ENCODE measurements at places on chromosomes 4 and X.

DNA sequence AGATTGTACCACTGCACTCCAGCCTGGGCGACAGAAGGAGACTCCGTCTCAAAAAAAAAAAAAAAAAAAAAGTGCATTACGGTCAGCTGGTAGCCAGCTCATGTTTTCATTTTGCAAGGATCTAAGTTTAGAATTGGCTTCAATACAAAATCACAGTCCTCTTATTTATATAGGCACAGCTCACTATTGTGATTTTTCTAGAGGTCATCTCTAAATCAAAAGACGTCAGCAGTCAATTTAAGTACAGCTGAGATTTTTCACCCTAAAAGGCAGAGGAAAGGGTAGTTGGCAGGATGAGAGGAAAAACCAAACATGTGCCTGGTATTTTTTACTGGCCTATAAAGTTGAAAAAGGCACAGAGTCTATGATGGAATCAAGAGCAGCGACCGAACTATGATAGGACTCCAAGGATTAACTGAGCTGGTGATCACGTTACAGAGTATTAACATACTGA is 30.8 kb downstream of the ASB5 start:
- DNase-seq: no peak

DNA sequence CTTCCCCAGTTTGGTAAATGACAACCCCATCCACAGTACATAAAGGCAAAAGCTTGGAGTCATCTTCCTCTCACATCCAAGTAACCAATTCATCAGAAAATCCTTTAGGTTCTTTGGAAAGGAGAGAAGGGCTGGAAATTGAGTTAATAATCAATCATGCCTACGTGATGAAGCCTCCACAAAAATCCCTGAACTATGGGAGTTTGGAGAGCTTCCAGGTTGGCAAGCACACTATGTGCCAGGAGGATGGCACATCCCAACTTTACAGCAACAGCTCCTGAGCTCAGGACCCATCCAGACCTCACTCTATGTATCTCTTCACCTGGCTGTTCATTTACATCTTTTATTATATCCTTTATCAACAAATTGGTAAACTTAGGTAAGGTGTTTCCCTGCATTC is 98.9 kb downstream of the IQCM start:
- DNase-seq: no peak

DNA sequence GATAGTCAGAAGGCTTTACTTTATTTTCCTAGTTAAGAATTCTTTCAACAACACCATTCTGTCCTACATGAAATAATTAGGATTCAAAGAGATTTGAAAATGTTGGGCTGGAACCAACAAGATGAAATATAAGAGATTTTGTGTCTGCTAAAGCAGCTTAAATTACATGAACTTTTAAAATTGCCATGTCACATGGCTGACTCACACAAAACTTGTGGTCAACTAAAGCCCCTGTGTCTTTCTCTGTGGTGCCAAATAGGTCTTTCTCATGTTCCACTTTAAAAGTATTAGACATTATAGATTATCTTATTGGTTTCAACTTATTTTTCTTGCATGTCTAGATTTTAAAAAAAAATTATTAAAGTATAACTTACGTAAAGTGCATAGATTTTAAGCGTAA is 60.8 kb upstream of the FHL1 start:
- DNase-seq: no peak

GRCh38 chr4:3858046-3858730 is 92.0 kb downstream of the ADRA2C start:
- DNase-seq: no peak

Measured in CD4-positive, alpha-beta T cell treated with Interleukin-12 subunit alpha and Interleukin-12 subunit beta, for 1 hour (primary cell).